ENCODE measurements at places on chromosomes 12 and 14.

DNA sequence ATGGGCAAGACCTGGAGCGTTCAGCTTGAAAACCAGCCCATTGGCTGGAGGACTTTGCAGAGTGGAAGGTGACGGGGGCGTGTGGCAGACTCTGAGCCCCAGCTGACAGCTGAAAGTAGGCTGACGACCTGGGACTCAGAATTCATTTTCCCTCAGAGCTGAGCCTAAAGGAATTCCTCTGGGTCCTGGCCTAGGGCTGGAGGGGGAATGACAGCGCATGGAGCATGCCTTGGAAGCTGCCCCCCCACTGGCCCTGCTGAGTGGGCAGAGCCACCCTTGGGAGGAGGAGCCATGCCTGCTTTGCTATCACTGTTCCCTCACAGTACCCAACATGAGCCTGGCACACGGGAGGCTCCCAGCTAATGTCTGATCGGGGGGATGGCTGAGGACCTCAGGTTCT is 25.4 kb upstream of the SMOC1 start:
- no peak for ATAC-seq

DNA sequence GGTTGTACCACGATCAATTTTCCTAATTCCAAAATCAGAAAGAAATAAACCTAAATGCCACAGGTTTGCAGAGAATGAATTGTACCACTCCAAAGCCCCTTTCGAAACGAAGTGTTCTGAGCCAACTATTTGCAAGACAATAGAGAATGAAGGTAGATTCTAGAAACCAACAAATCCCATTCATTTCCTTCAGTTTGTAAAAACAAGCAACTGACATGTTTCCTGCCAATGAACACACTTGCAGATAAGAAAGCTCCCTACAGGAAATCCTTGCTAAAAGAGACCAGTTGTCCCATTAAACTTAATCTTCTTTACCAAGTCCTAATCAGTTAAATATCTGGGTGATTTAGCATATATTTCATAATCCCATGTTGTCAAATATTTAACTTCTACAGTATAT is 198.4 kb upstream of the FOXN3 start:
- ATAC-seq, result no peak

DNA sequence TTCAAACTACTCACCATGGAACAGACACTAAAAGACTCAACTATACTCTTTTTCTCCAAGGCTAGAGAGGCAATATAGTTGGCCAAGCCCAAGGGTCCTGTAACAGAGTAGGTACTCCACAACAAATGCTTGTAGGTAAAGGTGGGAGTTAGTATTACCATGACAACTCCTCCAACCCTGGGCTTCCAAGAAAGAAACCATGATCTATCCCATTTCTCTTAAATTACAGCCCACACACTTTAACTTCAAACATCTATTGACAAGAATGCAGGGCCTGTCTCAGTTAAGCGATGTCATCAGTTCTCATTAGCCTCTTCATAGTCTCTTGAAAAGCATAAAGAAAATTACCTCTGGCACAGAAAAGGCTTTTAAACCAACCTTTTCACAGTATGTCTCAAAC is 25.0 kb downstream of the ERH start:
- ATAC-seq, result no peak

GRCh38 chr12:132282031-132282949 is 47.1 kb downstream of the GALNT9 start:
- no peak for ATAC-seq

DNA sequence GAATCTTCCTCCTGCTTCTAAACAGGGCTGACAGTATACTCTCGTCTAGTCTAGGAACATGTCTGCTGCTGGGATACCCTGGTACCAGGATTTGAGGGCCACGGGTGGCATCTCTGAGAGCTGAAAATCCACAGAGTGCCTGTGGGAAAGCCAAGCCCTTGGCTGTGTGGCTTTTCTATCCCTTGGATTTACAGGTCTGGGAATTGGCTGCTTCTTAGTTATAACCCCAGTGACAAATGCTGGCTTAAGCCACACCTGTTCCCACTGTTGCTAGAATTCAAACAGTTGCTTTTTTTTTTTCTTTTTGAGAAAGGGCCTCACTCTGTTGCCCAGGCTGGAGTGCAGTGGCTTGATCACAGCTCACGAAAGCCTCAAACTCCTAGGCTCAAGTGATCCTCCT is 14.3 kb upstream of the RIN3 start:
- ATAC-seq, result no peak

- no peak for ATAC-seq
Measured at GRCh38 chr12:3727354-3727753, 25.6 kb downstream of the CRACR2A start.

- ATAC-seq, result peak; percentile 80
Measured at GRCh38 chr14:101705733-101706508, 55.6 kb upstream of the PPP2R5C start.

- no peak for ATAC-seq
Measured at GRCh38 chr12:59191372-59191771, 271.1 kb upstream of the LRIG3 start.

DNA sequence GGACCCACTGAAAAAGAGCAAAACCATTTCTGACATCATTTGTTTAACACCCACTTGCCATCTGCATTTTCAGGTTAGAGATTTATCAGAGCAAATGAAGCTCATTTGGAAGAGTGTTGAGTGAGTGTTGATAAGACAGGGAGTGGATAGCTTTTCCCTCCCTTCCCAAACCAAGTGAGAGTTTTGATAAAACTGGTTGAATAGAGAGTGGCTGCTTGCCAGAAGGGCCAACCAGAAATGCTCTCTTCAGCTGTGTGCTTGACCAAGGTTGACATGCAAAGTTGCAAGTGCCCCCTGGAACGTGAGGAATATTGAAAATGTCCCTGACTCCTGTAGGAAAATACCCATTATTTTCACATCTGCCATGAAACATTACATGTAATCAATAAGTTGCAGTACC is 1487.0 kb upstream of the FLRT2 start:
- no peak for ATAC-seq

GRCh38 chr12:11685316-11685715 is 35.8 kb downstream of the ETV6 start:
- ATAC-seq, result no peak

DNA sequence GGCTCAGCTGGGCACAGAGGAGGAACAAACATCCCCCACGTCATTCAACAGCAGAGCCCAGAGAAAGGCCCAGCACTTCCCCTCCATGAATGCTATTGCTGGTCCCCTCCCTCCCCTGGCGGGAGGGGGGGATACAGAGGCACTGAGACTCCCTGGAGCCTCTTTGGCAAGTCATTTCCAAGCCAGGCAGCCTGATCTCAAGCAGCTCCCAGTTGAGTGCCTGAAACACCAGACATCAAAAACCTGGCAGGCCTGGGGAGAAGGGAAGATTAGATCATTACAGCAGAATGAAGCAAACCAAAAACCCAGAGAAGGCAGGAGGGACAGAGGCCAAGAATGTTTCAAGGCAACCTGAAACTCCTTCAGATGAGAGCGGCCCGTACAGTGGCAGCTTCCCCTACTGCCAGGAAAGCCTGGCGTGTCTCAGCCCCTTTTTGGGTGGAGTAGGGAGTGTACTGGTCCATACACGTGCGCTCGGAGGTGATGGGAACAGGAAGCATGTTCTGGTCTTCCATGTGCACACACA is 92.1 kb downstream of the LRRC74A start:
- peak; percentile 35 for ATAC-seq

GRCh38 chr12:108827941-108828340 is 29.4 kb downstream of the SSH1 start:
- ATAC-seq, result no peak

GRCh38 chr12:52004042-52004648 is 2.6 kb upstream of the TAMALIN start:
- ATAC-seq, result no peak

GRCh38 chr12:25254271-25254880 is 3.6 kb upstream of the KRAS start:
- no peak for ATAC-seq

GRCh38 chr14:31410048-31410650 is 10.2 kb downstream of the HEATR5A start:
- no peak for ATAC-seq

GRCh38 chr12:113392988-113393579 is 10.6 kb downstream of the SDS start:
- ATAC-seq, result peak; percentile 50

- ATAC-seq, result peak; percentile 62
Measured at GRCh38 chr12:6606331-6607131, 648 bp downstream of the CHD4 start.

- peak; percentile 87 for ATAC-seq
Measured at GRCh38 chr14:75222208-75222701, 45.8 kb upstream of the TMED10 start.

- no peak for ATAC-seq
Measured at GRCh38 chr12:130969223-130969622, 15.5 kb downstream of the ADGRD1 start.

GRCh38 chr12:53105712-53106439 is 2.6 kb downstream of the SOAT2 start:
- no peak for ATAC-seq

DNA sequence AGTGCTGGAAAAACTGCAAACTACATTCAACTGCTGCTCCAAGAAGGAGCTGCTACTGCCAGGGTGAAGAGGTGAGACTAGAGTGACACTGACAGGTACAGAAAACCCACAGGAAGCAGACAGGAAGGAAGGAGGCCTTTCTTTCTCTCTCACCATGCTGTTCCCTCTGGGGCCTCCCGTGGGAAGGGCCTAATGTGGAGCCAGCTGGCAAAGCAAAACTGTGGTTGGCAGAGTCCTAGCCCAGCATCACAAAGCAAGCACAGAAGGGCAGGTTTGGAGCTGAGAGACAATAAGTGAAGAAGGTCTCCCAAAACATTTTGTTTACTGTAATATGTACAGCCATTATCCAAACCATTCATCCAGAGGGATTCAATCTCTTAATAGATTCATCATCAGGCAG is 122.5 kb upstream of the MAX start:
- no peak for ATAC-seq

DNA sequence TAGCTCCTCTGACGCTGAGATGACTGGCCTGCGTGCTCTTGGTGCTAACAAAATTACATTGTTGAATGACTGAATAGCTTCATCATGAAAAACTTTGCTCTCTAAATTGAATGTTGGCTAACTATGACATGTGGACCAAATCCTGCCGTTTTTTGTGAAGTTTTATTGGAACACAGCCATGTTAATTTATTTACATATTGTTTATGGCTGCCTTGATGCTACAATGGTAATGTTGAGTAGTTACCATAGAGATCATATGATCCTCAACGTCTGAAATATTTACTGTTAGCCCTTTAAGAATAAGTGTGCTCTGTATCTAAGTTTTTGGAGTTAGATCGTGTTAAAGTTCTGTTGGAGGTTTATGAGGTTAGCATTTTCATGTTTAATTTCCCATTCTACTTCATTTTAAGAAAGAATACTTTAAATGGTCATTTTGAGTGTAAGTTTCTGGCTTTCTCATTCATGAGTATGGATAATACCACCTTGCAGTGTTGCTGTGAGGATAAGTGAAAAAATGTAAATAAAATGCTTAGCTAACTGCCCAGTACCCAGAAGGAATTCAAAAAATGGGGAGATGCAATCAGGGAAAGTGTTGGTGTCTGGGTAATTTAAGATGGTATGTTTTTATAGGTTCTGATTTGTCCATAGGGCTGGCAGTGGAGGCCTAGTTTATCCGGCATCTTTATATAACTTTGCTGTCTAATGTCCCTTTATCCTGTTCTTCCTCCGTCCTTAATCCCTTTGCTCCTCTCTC is 35.3 kb downstream of the NUBPL start:
- no peak for ATAC-seq

DNA sequence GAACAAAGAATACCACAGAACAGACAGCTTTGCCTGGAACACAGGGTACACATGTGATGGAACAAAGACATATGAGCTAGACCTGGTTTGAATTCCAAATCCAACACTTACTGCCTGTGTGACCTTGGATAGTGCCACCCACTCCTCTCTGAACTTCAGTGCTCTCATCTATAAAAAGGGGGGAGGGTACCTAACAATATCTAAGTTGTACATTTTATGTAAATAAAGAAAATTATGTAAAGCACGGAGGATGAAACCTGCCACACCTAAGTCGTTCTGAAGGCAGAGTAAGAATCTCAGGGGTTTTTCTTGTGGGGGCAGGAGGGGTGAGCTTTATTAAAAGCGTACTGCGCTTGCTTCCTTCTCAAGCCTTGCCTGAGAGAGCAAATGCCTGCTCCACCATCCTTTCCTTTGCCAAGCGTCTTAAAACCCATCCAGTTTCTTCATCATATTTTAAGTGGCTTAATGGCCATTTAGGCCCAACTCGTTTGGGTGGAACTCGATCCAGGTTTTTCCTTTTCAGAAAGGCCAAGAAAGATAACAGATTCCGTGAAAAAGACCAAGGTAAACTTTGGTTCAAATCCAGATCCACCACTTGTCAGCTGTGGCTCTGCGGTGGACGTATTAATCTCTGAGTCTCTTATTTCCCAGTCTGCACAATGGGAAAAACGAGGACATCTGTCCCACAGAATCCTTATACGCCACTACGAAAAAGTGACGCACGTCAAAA is 946 bp downstream of the DDX24 start:
- ATAC-seq, result no peak

DNA sequence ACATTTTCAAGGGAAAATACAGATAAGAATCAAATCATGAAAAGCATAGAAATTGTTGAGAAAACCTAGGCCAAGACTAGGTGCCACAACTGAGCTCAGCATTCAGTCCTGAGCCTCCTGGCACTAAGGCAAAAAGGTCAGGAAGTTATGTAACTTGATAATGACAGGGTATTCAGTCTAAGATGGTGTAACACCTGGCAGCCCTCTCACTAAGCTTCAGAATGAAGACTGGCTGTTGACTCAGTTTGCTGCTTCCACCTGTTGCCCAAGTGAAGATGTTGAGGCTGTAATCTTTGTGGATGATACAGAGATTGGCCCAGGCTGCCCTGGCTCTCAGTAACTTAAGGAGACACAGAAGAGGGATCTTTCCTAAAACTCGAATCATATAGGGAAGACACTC is 19.6 kb downstream of the PROX2 start:
- ATAC-seq, result no peak

- no peak for ATAC-seq
Measured at GRCh38 chr14:71803539-71804260, 128.5 kb upstream of the RGS6 start.

DNA sequence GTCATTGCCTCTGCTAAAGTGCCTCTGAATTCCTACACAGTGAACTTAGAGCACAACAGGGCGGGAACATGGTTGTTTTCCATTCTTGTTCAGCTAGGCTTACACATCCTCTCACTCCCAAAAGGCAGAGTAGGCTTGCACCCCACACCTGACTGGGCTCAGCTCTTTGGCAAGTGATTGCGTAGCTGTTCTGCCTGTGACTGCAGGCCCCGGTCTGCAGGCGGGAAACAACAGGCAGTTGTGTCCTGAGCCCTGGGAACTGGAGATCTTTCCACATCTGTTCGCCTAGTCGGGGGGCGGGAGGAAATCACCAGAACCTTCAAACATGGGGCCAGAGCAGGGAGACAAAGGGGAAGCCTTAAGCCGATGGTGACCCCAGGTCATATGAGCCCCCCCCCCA is 274.7 kb downstream of the ZFP36L1 start:
- no peak for ATAC-seq

GRCh38 chr12:22409377-22410164 is 75.1 kb upstream of the ST8SIA1 start:
- ATAC-seq, result peak; percentile 12

DNA sequence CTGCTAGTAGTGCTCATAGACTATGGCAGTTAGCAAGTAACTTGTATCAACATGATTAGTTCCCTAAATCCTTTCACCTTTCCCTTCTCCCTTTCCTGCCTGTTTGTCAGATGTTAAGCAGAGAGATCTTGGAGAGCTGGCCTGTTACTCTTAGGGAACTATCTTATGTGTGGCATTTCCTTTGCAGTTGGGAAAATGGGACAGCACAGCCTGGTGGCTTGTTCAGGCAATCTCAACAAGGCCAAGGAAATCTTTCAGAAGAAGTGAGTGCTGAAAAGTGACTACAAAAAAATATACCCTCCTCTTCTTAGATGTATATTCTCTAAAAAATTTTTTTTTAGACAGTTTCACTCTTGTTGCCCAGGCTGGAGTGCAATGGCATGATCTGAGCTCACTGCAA is 7.4 kb downstream of the PARP2 start:
- no peak for ATAC-seq

Measured in stimulated activated memory B cell treated with anti-CD40 and anti-IgM and Interleukin-4, amounts not matched to agents 10 μg/mL and 1 μg/mL and 100 μg/mL, for 72 hours (primary cell).